Breast epithelium (tissue), 4 donors: ENCODE measurements at places on chromosomes 4 and X. TPM values are rescaled to one million over a fixed set of nuclear protein-coding genes. Genes with fewer than 3 reads are reported as not detected.

DNA sequence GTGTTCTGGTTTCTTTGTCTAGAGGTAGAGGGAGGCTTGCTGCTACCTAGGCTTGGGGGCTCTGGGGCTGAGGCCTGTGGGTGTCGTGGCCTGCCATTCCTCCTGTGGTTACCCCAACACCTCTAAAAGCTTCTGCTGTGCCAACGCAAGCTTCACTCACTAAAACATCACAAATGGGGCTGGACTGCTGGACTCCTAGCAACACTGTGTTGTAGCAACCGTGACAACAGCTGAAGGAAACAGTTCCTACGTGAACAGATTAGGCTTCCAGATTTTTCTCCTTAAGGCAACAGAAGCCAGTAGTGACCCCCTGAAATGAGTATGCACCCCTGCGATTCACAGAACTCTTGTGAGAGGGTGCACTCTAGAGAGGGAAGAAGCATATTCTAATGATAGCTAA, 138.3 kb upstream of the TEX13D start:
- no peak for DNase-seq

The RNF150 gene
- total RNA-seq: 5.6 TPM

The SYAP1 gene
- total RNA-seq: 26.2 TPM

The GLUD2 gene
- total RNA-seq: 4.0 TPM

The SLC25A6 gene
- 306 TPM for total RNA-seq
